Stimulated activated CD8-positive, alpha-beta memory T cell treated with anti-CD3 and anti-CD28 coated beads, Interleukin-7, amount 100 ng/mL, for 1 hour (primary cell): ENCODE measurements at places on chromosomes 4 and X.

DNA sequence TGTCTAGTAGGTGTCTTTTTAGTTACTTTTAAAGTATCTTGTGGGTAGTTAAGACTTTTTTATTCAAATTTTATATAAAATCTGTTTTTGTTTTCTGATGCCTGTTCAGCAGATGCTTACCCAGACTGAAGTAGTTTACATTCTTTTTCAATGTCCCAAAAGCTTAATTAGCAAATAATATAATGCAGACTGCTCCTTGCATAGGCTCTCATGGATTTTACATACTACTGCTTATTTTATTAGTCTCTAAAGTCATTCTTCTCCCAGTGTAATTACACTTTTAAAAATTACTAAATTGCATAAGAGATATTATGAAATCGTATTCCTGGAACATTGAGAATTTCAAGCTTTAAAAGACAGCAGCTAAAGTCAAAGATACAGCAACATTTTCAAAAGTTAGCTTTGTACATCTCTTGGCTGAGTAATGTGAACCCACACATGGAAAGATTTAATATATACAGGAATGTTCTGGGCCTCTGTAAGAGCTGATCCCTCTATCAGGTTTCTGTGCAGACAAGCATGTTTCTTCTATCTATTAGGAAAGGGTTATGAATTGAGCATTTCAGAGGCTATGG, 148.4 kb upstream of the SPRY1 start:
- DNase-seq: no peak

DNA sequence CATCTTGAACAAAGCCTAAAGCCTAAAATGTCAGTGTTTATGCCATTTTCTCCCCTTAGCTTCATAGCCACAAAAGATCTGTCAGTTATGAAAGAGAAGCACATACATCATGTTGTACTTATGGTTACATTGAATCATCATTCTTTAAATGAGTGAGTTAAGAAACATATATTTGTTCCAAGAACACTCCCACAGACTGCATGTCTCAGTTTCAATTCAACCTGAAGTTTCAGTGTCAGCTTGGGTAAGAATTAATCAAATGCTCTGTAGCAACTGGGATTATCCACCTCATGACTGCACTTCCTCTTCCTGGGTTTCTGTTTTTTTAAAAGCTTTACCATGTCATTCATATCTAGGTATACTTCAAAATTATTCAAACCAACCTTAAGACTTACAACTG, 3.9 kb upstream of the TMPRSS11B start:
- DNase-seq: no peak

DNA sequence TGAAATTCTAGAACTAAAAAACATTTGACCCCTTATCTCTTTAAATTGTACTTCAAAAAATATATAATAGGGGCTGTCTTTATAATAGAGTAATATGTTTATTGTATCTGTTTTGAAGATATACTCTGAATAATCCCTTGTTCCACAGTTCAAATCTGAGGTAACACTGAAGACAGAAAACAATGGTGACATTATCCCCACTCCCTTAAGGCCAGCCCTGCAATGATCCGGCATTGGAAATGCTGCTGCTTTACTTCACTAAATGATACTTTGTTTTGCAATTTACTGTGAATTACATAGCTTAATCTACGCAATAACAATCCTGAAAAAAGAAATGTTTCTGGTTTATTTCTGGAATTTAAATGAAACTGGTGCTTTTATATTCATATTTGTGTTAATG, 34.4 kb upstream of the ZFP42 start:
- DNase-seq: no peak

- no peak for DNase-seq
Observed at GRCh38 chr4:25749150-25749794, 93.6 kb downstream of the SLC34A2 start.

- no peak for DNase-seq
Observed at GRCh38 chr4:97525236-97525635, 618.0 kb downstream of the STPG2 start.

DNA sequence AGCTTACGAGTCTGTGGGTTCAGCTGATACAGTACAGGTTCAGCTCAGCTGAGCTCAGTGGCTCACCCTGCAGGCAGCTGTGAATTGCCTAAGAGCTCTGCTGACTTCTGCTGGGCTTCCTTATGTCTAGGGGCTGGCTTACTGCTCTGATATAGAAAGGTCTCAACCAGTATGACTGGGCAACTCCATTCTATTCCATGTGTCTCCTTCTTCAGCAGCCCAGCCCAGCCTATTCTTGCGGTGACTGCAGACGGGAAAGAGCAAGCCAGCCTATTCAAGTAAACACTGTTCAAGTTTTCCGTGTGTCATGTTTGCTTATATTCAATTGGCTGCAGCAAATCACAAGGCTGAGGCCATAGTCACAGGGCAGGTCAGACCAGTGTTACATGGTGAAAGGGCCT, 615.4 kb upstream of the ZFP42 start:
- no peak for DNase-seq

DNA sequence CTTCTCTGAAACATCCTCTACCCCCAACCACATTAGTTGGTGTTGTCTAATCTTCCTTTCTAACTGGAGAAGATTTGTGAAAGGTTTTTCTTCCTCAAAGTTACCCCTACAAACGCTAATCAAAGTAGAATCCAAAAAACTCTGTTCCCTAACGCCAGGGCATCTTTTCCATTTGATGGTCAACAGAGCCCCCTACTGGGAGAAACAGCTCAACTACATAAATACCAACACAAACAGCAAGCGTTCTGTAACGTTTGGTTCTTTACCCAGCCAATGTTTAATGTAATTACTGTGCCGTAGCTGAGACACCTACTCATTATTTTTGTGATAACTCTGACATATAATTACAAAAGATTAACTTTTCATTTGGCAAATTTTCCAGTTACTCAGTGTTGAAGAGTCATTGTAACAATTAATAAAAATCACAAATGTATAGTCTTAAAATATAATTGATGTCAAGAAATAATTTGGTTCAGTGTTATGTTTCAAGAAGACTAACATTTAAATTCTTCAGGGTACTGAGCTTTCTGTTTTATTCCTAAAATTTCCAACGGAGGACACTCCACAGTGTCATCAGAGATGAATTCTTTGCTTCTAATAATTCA, 94.9 kb upstream of the TBC1D9 start:
- DNase-seq: no peak

DNA sequence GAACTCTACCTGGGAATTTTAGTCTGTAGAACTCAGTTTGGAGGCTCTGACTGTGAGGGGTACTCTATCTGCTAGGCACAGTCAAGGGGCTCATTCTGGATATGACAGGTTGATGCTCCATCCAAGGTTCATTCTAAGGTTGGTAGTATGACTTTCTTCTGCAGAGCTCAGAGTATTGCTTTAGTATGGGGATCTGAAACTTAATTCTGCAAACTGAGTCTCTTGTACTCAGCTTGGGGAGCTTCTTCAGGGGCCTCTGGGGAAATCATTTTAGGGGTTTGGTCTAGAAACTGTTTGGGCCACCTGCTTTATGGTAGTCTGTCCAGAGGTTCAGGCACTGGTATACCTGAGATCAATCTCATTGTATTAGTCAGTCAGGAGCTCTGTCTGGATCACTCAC, 9.7 kb upstream of the TSR2 start:
- DNase-seq: no peak

DNA sequence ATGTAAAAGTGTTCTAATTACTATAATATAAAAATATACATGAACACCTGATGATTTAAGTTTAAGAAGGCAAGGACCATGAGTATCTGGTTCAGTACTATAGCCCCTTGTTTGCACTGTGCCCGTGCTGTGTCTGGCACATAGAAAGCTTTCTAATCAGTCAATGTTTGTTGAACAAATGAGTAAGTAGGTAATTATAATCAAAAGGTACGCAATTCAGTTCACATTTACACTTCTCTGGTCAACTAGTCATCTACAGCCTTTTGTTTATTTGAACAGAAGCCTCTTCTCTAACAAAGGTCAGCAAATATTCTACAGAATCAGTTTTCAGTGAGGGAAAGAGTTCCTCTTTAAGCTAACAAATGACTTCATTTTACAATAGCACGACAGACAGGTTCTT, 523.3 kb downstream of the SMARCA1 start:
- DNase-seq: no peak
